ENCODE measurements at places on chromosomes 4 and X. TPM values are rescaled to one million over a fixed set of nuclear protein-coding genes. Genes with fewer than 3 reads are reported as not detected.

FOXO4 gene
- 51.5 TPM for polyA plus RNA-seq

- DNase-seq, result peak; percentile 63
Observed at GRCh38 chr4:147732518-147733235, 789 bp downstream of the ARHGAP10 start.

DNA sequence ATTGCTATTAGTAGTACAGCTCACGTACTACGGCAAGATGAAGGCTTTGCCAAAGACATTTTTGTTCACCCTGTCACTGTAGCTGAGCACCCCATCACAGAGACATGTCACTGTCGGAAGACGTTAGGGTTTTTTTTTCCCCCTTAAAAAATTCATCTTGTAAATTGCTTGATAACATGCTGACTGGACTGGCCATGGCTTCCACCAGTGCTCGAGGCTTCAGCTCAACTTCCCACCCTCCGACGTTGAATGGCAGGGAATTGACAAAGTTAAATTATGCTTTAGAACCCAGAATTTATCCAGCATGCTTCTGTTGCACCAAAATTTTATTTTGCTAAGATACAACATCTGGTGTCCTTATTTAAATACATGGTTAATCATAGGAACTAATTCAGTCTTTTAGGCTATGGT lies 707 bp upstream of the OTUD4 start:
- no peak for DNase-seq

DNA sequence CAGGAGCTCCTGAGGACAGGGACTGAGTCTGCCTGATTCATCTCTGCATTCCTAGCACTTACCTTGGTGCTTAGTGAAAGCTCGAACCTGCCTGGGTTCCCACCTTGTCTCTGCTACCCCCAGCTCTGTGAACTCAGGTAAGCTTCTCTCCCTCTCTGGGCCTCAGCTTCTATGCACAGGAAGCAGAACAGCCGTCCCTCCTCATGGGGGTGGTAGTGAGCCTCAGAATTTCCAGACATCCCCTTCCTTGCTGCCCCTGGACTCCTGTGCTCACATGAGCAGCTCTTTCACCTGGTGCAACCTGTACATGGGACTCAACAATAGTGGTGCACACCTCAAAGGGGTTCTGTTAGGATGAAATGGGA lies 50.8 kb downstream of the HTRA3 start:
- no peak for DNase-seq

GRCh38 chr4:4662230-4662629 lies 120.4 kb upstream of the STX18 start:
- DNase-seq, result no peak

IL2 gene
- polyA plus RNA-seq, result not detected

DNA sequence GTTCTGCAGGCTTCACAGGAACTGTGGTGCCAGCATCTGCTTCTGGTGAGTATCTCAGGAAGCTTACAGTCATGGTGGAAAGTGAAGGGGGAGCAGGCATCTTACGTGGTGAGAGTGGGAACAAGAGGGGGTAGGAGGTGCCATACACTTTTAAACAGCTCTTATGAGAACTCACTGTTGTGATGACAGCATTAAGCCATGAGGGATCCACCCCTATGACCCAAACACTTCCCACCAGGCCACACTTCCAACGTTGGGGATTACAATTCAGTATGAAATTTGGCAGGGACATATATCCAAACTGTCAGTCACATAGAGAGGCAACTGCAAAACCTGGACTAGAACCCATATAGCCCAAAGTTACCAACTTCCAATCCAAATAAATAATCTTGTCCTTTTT lies 43.1 kb upstream of the ZCCHC12 start:
- no peak for DNase-seq

CXCL13 gene
- 8.9 TPM for polyA plus RNA-seq

- DNase-seq, result no peak
Observed at GRCh38 chr4:88179261-88179660, 20.8 kb upstream of the ABCG2 start.

Data from hindlimb muscle (tissue), 1 donor.